ENCODE measurements at places on chromosomes 2 and 18.

DNA sequence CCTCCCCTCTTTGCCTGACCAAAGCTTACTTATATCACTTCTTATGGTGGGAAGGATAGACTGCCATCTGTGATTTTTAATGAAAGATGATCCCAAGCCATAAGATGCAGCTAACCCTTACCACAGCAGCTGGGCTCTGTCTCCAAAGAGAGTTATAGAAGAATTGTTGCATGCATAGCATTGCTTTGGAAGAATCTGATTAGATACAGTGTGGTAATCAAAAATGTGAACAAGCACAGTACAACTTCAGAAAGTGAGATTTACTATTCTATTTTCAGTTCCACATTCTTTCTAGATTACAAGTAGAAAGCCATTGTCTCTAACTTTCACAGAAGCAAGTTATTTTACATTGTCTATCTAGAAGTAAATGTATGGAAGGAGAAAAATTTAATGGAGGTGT, 129.0 kb upstream of the ACVR2A start:
- no peaks in the 10 kb centered on the region for H3K4me1 ChIP-seq
- no peaks in the 10 kb centered on the region for H3K36me3 ChIP-seq
- H3K27ac ChIP-seq = no peak overlapping the region
- no peak for DNase-seq

GRCh38 chr2:75424936-75425619, 135.7 kb downstream of the EVA1A start:
- no peak overlapping the region for H3K4me3 ChIP-seq
- no peaks in the 10 kb centered on the region for H3K36me3 ChIP-seq
- peaks cover 13% of the 10 kb centered on the region for H3K4me1 ChIP-seq
- H3K27ac ChIP-seq = no peak overlapping the region
- H3K27me3 ChIP-seq = peaks cover 5% of the 10 kb centered on the region

GRCh38 chr18:7616661-7617060, 49.5 kb downstream of the PTPRM start:
- no peak overlapping the region for H3K4me3 ChIP-seq
- peaks cover 12% of the 10 kb centered on the region for H3K4me1 ChIP-seq
- no peaks in the 10 kb centered on the region for H3K36me3 ChIP-seq
- H3K27ac ChIP-seq = no peak overlapping the region

DNA sequence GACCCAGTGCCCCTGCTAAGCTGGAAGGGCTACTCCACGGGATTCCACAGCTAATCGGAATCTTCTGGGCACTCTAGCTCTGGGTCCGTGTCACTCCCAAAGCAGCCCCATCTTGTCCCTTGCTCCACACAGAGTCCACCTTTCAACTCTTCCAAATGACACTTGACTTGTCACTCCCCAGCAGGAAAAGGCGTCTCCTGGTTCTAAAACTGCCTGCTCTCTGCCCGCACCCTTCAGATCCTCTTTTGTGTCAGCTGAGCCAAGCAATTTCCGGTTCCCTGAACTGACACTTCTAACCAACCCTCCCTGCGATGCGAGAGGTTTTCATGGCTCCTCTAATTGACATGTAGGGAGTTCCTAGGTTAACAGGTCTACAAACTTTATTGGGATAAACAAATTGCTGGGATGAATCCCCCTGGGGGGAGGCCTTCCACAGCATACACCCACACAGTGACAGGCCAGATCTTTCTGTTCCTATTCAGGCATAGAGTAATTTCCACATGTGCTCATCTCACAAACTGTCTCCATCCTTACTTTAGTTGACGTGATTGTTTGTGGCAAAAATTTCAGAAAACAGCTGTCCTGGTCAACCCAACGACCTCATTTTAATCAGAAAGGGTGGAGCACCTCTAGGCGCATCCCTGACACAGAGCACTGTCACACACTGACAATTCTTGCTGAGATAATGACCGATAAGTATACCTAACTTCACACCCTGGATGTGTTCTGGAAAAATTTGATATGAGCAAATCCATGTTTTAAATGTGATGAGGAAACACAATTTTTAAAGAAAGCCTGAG, 104.9 kb downstream of the RBMS1 start:
- H3K36me3 ChIP-seq = no peaks in the 10 kb centered on the region
- no peak for DNase-seq
- H3K27me3 ChIP-seq = peaks cover 23% of the 10 kb centered on the region
- H3K4me3 ChIP-seq = no peak overlapping the region

DNA sequence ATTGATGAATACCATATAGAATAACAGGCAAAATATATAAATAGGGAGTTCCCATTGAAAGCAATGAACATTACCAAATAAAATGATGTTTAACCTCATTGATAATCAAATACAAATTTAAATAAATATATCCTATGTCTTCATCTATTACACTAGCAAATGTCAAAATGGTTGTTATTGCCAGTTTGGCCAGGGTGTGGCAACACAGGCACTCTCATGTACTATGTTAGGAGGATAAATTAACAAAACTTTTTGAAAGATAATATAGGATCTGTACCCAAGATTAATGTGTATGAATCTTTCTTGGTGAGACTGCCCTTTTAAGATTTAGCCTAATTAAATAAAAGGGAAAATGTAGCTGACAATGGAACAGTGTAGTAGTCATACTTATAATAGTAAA, 659.3 kb downstream of the ERBB4 start:
- H3K27me3 ChIP-seq = no peaks in the 10 kb centered on the region
- no peaks in the 10 kb centered on the region for H3K4me1 ChIP-seq
- no peak overlapping the region for H3K4me3 ChIP-seq
- DNase-seq = no peak
- H3K27ac ChIP-seq = no peak overlapping the region
